ENCODE measurements at places on chromosomes 11 and 22.

- DNase-seq = no peak
These were observed 8.4 kb upstream of the PMM1 start for GRCh38 chr22:41598081-41598480.

DNA sequence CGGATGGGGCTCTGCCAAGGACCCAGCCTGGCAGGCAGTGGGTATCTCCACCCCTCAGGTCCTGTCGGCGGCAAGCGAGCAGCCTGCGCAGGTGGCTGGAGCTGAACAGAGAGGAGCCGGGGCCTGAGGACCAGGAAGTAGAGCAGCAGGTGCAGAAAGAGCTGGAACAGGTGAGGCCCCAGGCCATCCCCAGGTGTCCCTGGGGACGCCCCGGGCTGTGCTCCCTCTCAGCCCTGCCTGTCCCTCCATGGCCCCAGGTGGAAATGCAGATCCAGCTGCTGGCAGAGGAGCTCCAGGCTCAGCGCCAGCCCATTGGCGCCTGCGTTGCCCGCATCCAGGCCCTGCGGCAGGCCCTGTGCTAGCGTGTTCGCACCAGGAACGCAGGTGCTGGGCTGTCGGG lies 44.0 kb downstream of the PISD start:
- DNase-seq = no peak

GRCh38 chr11:27722117-27722952 lies 22.1 kb upstream of the BDNF start:
- DNase-seq = no peak

GRCh38 chr11:64233913-64234586 lies at the start of gene VEGFB:
Gene VEGFB, plus strand, starts transcription at chr11:64234584. Its CDS starts 250 bp downstream, at chr11:64234834.
- DNase-seq = peak; percentile 56

DNA sequence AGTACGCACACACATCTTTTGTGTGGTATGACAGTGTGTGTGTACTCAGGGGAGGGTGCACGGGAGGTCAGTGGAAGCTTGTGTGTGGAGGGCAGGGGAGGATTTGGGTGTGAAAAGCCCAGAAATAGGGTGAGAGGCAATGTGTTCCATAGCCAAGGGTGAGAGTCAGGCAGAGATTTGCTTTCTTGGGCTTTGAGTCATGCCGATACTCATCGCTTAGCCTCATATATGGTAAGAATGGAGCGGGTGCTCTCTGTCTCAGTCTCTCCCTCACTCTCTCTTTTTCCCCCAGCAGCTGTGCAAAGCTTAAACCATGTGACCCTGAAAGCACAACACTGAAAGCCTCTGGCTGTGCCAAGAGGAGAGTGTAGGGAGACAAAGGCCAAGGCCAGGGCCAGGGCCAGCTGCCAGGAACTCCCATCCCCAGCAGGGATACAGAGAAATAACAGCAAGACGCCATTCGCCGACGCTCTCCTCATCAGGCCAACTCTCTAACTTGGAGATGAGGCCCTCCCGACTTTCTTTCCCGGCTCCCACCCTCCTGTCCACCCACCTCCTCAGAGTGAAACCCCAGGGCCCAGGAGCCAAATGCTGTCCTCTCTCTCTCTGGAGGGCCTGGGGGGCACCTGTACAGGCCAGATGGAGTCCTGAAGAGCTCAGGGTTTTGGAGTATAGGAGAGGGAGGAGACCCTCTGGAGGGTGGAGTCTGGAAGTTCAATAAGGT lies 20.3 kb upstream of the MICAL3 start:
- DNase-seq = no peak

- DNase-seq = no peak
These were observed 11.6 kb downstream of the MMP3 start for GRCh38 chr11:102831489-102832440.

- DNase-seq = no peak
These were observed 96.1 kb upstream of the CD44 start for GRCh38 chr11:35042913-35043312.

- DNase-seq = no peak
These were observed 54.6 kb downstream of the MCM5 start for GRCh38 chr22:35454416-35455054.

- DNase-seq = no peak
These were observed 6.3 kb downstream of the INPPL1 start for GRCh38 chr11:72230764-72231365.

DNA sequence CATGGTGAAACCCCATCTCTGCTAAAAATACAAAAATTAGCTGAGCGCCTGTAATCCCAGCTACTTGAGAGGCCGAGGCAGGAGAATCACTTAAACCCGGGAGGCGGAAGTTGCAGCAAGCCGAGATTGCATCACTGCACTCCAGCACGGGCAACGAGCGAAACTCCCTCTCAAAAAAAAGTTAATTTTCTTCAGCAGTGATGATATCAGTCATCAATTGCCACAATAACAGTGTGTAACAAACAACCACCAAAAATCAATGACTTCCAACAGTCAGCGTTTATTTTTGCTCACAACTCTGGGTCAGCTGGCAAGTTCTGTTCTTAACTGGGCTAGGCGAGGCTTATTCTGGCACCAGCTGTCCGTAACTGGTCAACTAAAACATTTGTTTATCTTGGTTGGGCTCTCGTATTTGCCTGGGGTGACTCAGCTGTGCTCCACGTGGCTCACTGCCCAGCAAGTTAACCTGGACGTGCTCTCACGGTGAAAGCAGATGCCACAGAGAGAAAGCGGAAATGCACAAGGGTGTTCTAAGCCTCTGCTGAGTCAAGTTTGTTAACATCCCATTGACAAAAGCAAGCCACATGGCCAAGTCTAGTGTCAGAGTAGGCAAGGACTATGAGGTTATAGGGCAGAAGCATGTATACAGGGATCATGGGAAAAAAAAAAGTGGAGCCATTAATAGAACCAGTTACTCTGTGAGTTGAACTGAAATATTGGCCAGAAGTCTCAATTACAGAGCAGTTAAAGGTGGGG lies 52.1 kb downstream of the LHFPL7 start:
- no peak for DNase-seq

DNA sequence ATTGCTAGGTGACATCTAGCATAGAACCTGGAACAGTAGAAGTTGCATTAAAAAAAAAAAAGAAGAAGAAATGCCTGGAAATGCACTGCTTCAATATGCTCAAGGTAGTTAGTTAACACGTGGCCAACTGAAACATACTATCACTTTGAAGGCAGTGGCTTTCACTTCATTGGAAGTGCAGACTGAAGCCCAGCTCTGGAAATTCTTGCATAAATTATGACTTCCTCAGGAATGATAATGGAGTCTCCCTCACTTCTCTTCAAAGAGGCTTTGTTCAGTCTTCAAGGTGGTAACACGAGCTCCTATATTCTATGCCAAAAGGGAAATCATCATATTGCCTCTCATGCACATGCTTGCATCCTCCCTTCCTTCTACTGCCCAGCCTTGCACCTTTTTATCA lies 715.9 kb upstream of the API5 start:
- DNase-seq = no peak

GRCh38 chr11:84909740-84910139 lies 717.4 kb downstream of the DLG2 start:
- no peak for DNase-seq

- DNase-seq = no peak
These were observed 104.0 kb downstream of the CACNA1I start for GRCh38 chr22:39674536-39674935.

- no peak for DNase-seq
These were observed 18.9 kb upstream of the YPEL1 start for GRCh38 chr22:21754523-21754922.

GRCh38 chr22:49359076-49359475 lies 468.6 kb downstream of the BRD1 start:
- DNase-seq = no peak

GRCh38 chr11:127110542-127110941 lies 110.0 kb upstream of the KIRREL3 start:
- no peak for DNase-seq

DNA sequence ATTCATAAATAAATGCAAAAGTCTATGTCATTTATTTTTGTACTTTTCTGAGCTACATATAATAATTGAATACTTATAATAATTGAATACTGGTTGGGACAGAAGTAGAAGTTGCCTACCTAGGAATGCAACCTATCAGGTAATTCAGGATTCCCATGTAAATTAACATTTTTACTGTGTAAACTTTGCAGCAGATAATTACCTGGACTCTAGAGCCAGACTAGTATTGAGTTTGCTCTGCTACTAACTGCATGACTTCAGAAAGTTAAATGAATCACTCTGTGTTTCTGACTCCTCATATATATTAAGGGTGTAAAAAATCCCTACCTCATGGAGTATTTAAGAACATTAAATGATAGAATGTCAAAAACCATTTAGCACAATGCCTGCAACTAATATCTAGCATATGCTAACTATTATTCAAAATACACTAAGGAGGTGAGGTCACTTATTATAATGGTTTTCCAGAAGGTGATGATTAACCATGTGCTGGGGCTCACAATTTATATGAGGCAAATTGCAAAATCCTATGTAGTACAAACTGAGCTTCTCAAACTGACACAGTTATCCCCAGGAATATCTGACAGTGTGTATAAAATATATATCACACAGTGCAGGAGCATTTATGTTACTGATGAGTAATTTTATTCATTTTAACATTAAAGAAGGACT lies 138.1 kb upstream of the ANO3 start:
- DNase-seq = no peak

- DNase-seq = no peak
These were observed 111.8 kb downstream of the OSBP2 start for GRCh38 chr22:30806391-30806861.

- peak; percentile 62 for DNase-seq
These were observed 21.8 kb downstream of the SNX19 start for GRCh38 chr11:130894322-130895025.

DNA sequence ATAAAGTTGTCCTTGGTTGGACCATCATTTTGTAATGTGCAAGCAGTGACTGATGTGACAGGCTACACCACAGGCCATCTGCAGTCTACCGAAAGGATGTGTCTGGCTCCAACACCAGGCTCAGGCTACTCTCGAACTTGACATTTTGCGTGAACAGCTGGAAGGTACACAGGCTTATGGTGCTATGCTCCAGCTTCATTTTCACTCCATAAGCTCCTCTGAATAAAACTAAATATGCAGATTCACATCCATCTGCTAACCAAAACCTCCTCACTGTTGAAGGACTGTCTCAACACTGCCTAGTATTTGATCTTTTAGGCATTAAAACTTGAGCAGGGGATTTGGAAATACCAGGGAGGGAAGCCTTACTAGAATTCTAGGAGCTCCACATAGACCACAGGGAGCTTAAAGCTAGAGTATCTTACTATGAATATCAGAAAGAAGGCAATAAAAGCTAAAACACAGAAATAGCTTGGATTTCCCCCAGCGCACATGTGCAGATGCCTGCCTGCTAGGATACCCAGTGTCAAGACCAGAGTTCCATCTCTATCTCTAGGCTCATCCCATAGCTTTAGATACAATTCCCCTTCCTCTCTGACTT lies 383.9 kb upstream of the FAT3 start:
- no peak for DNase-seq

GRCh38 chr22:20647586-20648305 lies 126.2 kb upstream of the SERPIND1 start:
- DNase-seq = no peak

- DNase-seq = no peak
These were observed 3.3 kb upstream of the POLR2G start for GRCh38 chr11:62757846-62758788.

DNA sequence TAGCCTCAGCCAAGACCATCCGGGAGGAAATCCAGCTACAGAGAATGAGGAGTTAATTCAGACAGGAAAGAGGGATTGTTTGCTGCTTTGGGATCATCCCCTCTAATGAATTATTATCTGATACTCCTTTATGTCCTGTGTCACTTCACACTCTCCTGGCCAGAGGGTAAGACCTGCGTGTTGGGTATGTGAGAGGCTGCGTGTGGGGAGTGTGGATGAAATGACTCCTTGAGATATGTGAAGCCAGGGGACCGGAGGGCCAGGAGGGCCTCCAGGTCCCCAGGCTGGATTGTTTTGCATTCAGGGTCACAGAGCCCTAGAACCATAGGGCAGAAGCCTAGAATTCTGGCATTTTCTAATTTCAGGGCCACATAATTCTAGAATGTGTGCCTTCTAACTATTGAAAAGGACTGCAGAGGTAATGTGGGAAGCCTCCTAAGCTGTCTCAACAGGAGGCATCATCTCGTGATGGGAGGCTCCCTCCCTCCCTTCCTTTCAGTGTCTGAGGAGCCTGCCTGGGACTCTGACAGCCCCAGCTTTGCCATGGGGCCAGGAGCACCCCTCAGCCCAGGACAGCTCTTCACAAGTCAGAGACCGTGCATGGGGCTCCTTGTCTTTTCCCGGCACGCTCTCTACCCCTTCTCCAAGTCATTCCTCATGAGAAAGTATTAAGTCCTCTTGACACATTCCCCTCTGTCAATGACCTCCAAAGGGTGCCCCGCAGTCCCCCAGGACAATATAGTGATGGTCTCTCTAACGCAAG lies 3.7 kb downstream of the TPBGL start:
- no peak for DNase-seq

GRCh38 chr11:68632802-68633201 lies 51.5 kb upstream of the GAL start:
- peak; percentile 35 for DNase-seq

DNA sequence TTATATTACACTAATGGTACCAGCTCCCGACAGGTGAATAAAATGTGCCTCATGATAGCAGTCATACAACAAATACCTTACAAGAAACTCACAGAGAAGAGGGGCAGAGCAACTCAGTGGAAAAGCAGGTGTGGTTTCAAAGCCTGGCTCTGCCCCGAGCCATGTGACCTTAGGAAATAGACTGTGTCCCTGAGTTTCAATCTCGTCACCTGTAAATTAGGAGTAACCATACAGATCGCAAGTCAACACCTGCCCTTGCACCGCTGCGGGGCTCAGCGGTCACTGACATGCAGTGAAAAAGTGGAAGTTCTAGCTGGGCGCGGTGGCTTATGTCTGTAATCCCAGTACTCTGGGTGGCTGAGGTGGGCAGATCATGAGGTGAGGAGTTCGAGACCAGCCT lies 11.9 kb upstream of the MRTFA start:
- no peak for DNase-seq

DNA sequence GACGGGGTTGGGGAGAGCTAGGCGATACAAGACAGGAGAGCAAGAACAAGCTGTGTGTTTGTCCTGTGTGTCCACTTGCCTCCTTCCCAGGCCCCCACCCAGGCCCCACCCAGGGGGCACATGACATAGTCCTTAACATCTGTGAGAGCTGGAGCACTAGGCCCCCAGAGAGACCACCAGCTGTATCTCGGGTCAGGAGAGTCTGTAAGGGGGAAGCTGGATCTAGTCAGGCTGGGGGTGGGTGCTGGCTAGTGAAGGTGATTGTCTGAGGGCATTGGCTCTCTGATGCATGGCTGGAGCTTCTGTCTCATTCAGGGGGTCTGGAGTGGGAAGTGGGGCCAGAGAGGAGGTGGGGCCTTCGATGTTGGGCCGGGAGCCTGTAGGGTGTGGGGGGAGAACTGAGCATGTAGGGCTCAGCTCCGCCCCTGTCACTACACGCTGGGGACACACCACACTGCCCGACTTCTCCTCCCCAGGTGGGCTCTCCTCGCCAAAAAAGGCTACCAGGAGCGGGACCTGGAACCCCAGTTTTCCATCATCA lies 571 bp downstream of the P2RX6 start:
- no peak for DNase-seq
